ENCODE measurements at places on chromosomes 7 and 10. TPM values are rescaled to one million over a fixed set of nuclear protein-coding genes. Genes with fewer than 3 reads are reported as not detected.

PNLIPRP2 gene
- not detected for total RNA-seq

DNAH11 gene
- not detected for total RNA-seq

NDUFB2 gene
- 195 TPM for total RNA-seq

HOXA9 gene
- 7.8 TPM for total RNA-seq

NPC1L1 gene
- not detected for total RNA-seq

STAM gene
- total RNA-seq = 32.0 TPM

COG5 gene
- total RNA-seq = 66.2 TPM

IDI2 gene
- not detected for total RNA-seq

PRPS1L1 gene
- not detected for total RNA-seq

DNA sequence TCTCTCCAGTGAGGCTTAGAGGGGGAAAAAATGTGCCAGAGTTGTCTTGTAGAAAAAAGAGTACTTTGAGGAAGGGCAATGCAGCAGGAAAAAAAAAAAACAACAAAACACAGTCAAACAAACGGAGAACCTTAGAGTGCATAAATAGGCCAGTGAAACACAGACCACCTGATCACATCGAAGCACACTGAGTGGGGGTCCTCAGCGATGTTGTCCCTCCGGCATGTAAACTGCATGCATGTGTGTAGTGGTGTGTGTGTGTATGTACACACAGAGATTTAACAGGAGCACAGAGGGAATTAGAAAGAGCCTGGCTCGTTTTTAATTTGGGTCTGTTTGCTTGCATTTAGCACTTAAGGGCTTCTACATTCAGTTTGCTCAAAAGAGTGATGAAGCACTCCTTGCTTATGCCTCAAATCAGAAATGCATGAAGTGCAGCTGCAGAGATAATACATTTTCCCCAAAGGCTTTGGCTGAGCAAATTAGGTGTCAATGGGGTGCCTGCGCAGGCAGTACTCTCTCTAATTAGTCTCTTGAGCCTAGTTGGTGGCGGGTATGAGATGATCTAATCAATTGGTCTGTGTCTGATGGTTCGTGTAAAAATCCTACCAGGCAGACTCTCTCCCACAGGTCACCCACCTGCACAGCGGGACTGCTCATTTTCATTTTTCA, 62.7 kb upstream of the FZD1 start:
- DNase-seq = no peak

DNA sequence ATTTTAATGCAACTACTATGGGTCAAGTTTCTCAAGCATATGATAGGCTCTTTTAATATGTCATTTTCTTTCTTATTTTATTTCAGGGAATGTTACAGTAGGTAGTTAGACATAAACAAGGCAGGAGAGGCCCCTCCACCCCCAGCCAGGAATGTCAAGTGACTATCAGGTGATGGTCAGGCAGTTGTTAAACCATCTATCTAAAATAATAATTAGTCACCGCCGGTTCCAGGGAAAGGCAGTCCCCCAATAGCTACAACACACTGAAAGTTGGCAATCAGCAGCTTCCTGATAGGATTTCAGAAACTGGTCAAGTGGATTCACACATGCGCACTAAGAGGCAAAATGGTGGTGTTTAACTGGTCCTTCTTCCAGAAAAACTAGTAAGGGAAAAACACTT, 9.3 kb downstream of the OLAH start:
- no peak for DNase-seq

- no peak for DNase-seq
Measured at GRCh38 chr7:44093102-44093641, 10.8 kb upstream of the POLM start.

- no peak for DNase-seq
Measured at GRCh38 chr7:159012353-159013069, 132.2 kb downstream of the VIPR2 start.

GRCh38 chr7:80044796-80045195, 89.8 kb upstream of the GNAI1 start:
- DNase-seq = no peak

DNA sequence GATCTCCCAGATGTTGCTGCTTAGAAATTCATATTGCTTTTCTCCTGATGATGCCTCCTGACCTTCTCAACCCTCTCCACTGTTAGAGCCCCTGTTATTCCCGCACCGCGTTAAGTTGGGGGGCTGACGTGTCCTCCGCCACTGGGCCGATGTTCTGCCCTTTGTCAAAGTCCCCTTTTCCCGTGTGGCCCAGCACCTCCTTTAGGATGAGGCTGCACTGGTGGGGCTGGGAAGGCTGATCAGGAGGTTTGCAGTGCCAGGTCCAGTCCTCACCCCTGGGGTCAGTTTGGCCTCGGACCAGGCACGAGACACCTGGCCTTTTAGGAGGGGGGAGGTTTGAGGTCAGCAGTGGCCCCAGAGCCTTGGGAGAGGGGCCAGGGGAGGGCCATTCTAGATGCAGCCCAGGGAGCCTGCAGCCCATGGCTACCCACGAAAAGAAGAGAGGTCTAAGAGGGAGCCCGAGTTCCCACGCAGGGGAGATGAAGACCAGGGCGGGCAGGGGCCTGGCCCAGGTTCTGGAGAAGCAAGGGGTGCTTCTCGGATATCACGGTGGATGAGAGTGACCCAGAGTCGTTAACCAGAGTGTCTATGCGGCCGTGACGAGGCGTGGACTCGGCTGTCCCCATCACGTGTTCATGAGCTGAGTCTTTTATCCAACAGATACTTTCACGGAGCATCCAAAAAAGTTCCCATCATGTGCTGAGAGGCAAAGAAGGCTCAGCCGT, 150.4 kb downstream of the DNAJB6 start:
- DNase-seq = no peak

DNA sequence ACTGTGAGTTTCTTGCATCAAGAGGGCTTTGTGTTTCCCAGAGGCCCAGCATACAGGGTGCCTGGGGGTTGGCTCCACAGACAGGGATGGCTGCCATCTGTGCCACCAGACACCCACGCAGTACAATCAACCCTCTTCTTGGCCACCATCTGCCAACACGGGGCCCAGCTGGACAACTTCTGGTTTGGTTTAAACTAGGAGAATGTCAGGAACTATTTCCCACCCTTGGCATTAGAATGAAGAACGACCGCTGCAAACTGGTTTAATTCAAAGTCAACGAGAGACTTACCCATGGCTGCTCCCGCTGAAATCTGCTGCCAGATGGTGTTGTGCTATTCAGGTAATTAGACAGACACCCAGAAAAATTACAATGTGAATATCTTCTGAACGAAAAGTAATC, 27.8 kb downstream of the NMT2 start:
- no peak for DNase-seq

DNA sequence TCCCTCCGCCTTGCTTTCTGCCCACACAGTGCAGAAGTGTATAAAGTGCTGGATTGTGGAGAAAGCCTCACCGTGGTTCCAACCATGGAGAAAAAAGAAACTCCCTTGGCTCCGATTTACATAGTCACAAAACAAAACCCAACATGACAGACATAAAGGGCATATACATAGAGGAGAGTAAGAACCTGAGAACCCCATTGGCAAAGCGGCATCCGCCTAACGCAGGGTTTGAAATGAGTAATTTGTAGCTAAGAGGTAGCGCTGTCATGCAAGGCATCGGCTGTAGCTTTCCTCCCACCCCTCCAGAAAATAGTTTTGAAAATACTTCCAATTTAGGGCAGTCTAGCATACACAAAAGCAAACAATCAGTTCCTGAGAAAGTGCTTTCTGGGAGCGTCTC, 126.0 kb upstream of the NRBF2 start:
- no peak for DNase-seq

DNA sequence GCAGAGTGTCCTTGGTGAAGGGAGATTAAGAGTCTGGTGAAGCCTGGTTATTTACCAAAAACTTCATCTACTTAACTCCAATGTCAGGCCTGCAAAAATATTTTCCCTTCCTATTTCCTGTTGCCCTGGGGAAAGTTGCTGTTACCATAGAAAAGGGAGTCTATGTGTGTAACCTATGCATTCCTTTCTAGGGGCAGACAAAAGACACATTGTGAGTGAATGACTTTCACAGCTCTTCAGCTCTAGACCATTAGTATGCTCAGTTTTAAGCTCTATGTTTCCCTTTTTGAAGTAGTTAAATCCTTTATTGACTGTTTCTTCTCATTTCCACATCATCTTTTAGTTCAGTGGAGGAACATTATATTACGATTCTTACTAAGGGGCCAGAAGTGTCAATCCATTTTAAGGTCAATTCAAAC, 45.6 kb upstream of the SGCE start:
- DNase-seq = peak; percentile 73

GRCh38 chr7:128357217-128357613, 4.3 kb downstream of the PRRT4 start:
- no peak for DNase-seq

DNA sequence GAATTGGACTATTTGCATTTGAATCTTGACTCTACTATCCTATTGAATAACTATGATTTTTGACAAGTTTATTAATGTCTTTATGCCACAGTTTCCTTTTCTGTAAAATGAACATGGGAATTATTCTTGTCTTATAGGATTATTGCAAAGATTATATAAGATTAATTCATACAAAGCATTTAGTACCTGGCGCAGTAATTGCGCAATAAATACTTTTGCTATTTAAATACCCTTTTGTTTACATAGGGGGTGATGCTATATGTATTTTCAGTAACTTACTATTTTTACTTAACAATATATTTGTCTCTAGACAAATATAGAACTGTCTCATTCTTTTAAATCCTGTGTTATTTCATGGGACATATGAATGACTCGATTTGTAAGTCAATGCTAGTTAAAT, 5.3 kb downstream of the MINPP1 start:
- DNase-seq = no peak

DNA sequence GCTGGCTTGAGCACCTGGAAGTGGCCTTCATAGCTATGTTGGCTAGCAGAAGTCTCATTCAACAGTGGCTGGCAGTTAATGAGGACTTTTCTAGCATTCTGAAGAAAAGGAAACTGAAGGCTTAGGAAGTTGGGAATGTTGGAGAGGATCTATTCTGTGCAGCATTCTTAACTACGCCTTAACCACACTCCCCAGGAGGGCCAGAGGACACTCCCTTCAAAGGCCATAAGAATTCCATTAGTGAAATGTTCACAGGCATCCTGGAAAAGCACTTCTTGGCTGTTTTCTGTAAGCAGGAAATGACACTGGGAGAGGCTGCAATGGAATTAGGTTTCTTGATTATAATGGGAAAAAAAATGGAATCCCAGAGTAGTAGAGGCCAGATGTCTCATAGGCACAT, 188.9 kb downstream of the ARHGAP12 start:
- DNase-seq = no peak

GRCh38 chr10:70896551-70896950, 8.2 kb upstream of the PCBD1 start:
- no peak for DNase-seq

- DNase-seq = no peak
Measured at GRCh38 chr7:92889081-92889480, 52.7 kb upstream of the CDK6 start.

GRCh38 chr10:52464368-52465124, 150.5 kb downstream of the DKK1 start:
- DNase-seq = no peak
